Esophagus muscularis mucosa (tissue), 4 donors: ENCODE measurements at places on chromosomes 1 and 21. TPM values are rescaled to one million over a fixed set of nuclear protein-coding genes. Genes with fewer than 3 reads are reported as not detected.

SELE gene
- 1.4 TPM for total RNA-seq

MEX3A gene
- 0.65 TPM for total RNA-seq

ARL8A gene
- total RNA-seq: 48.7 TPM

OR2L13 gene
- total RNA-seq: not detected

SH3BGR gene
- total RNA-seq: 31.6 TPM

COA6 gene
- total RNA-seq: 15.6 TPM

RORC gene
- 0.17 TPM for total RNA-seq

TLR5 gene
- total RNA-seq: 8.3 TPM

RNF186 gene
- total RNA-seq: not detected

- DNase-seq: no peak
- peaks cover 33% of the 10 kb centered on the region for H3K36me3 ChIP-seq
- H3K4me1 ChIP-seq: no peaks in the 10 kb centered on the region
- H3K4me3 ChIP-seq: no peak overlapping the region
- no peaks in the 10 kb centered on the region for H3K27me3 ChIP-seq
- H3K27ac ChIP-seq: no peak overlapping the region
Measured at GRCh38 chr1:52296345-52296744, 69.7 kb downstream of the CC2D1B start.

- no peaks in the 10 kb centered on the region for H3K27me3 ChIP-seq
- DNase-seq: no peak
- H3K4me3 ChIP-seq: no peak overlapping the region
- no peak overlapping the region for H3K27ac ChIP-seq
Measured at GRCh38 chr1:82494117-82494516, 693.4 kb downstream of the ADGRL2 start.

DNA sequence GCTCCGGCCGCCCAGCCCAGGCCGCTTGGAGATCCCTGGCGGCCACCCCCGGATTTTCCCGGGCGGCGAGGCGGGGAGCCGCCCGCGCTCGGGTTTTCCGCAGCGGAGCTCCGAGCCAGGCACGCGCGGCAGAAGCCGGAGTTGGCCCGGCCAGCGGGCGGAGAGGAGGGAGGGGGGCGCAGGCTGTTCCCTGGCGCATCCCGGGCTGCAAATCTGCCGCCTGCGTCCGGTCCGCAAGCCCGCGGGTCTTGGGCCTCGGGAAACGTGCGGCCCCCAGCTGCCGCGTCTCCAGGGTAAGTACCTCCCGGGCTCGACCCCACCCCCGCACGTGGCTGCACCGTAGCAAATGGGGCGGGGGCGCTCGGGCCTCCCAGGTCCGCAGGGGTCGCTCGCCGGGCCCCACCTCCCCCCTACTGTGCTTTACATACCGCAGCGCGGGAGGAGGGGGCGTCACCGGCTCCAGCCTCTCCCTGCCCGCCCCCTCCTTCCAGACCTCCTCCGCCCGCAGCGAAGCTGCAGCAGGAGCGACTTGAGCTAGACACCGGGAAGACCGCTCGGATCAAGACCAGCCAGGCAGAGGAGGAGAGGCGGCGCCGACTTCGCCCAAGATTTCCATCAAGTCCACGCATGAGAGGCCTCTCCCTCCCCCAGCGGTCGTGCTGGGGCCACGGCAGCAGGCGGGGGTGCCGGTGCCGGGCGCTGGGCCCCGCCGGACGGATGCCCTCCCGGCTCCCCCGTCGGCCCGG lies 1.6 kb downstream of the TMEM200B start:
- peak overlapping the region; percentile 61 for H3K4me3 ChIP-seq
- no peak for DNase-seq
- peaks cover 9% of the 10 kb centered on the region for H3K36me3 ChIP-seq
- H3K27ac ChIP-seq: peak overlapping the region; percentile 98

DNA sequence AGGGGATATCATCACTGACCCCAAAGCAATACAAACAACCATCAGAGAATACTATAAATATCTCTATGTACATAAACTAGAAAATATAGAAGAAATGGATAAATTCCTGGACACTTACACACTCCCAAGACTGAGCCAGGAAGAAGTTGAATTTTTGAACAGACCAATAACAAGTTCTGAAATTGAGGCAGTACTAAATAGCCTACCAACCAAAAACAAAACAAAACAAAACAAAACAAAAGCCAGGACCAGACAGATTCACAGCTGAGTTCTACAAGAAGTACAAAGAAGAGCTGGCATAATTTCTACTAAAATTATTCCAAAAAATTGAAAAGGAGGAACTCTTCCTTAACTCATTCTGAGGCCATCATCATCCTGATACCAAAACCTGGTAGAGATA lies 18.5 kb downstream of the CD84 start:
- H3K27ac ChIP-seq: no peak overlapping the region
- no peak for DNase-seq
- no peaks in the 10 kb centered on the region for H3K4me1 ChIP-seq
- no peak overlapping the region for H3K4me3 ChIP-seq
- no peaks in the 10 kb centered on the region for H3K27me3 ChIP-seq

GRCh38 chr1:160058087-160058486 lies 11.9 kb downstream of the KCNJ10 start:
- H3K27ac ChIP-seq: no peak overlapping the region
- H3K27me3 ChIP-seq: no peaks in the 10 kb centered on the region
- no peak overlapping the region for H3K4me3 ChIP-seq
- DNase-seq: no peak
- no peaks in the 10 kb centered on the region for H3K4me1 ChIP-seq
- no peaks in the 10 kb centered on the region for H3K36me3 ChIP-seq

DNA sequence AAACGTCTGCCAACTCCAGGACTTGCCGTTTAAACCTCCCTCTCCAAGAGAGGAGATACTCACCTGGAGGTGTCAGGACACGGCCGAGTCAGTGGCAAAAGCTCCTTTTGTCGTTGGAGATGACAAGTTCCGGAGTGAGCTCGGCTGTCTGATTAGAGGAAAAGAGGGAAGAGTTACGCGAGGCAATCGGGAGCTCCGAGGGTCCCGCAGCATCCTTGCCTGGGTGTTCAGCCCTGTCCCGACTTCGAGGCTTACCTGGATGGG lies 497 bp downstream of the ID3 start:
- H3K4me1 ChIP-seq: peaks cover 82% of the 10 kb centered on the region
- peak overlapping the region; percentile 94 for H3K27ac ChIP-seq
- peak overlapping the region; percentile 91 for H3K4me3 ChIP-seq
- H3K36me3 ChIP-seq: peaks cover 26% of the 10 kb centered on the region
- no peaks in the 10 kb centered on the region for H3K27me3 ChIP-seq

GRCh38 chr1:230212405-230212936 lies 145.4 kb downstream of the GALNT2 start:
- H3K27me3 ChIP-seq: no peaks in the 10 kb centered on the region
- H3K36me3 ChIP-seq: no peaks in the 10 kb centered on the region
- DNase-seq: no peak
- H3K4me1 ChIP-seq: peaks cover 72% of the 10 kb centered on the region
- no peak overlapping the region for H3K4me3 ChIP-seq

DNA sequence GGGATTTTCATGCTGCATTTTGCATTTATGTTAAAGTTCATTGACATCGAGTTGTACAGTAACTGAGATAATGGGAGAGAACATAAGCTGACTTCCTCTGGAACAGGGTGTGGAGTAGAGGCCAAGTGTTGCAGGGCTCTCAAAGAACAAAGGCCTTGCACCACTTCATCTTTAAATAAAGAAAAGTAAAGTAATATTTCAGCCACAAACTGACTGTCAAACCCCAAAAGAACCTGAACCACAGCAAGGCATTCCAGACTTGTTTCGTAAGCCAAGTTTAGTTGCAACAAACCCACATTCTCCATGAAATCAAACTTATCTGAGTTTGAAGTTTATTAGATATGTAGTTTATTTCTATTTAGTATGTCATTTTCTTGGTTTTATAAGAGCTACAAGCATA lies 19.1 kb upstream of the HMGCS2 start:
- H3K27ac ChIP-seq: no peak overlapping the region
- no peaks in the 10 kb centered on the region for H3K27me3 ChIP-seq
- peaks cover 6% of the 10 kb centered on the region for H3K4me1 ChIP-seq
- DNase-seq: peak; percentile 10
- H3K36me3 ChIP-seq: no peaks in the 10 kb centered on the region
- no peak overlapping the region for H3K4me3 ChIP-seq

DNA sequence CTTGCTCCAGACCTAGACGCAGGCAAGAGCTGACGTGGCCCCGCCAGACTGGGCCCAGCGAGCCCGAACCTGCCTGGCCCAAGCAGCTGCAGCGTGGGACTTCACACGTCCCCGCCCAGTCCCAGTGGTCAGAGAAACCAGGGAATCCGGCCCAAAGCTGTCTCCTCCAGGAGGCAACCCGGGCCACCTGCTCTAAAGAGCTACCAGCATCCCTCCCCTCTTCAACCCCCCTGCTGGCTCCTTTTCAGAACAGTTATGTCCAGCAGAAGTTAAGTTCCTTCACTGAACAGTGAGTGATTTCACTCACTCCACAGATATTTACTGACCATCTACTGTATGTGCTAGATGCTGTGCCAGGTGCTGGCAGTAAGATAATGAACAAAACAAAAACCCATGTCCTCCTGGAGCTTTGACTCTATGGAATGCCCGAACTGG lies 2.1 kb upstream of the EFNA1 start:
- H3K4me3 ChIP-seq: no peak overlapping the region
- H3K27ac ChIP-seq: peak overlapping the region; percentile 85
- no peaks in the 10 kb centered on the region for H3K27me3 ChIP-seq
- no peak for DNase-seq

DNA sequence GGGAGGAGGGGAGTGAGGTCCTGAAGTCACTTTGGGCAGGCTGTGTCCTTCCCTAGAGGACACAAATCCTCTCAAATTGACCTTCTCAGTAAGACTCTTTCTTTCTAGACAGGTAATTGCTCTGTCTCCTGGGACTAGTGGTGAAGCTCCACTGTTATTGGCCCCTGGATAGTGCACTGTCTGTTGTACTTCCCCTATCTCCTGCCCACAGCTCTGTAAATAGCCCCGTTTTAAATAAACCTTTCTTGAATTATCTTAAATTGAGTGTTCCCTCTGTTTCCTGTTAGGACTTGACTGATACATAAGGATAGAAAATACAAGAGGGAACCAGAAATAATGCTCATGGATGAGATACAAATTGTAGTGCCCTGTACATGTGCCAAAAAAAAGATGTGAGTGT lies 229.5 kb upstream of the USP24 start:
- no peak overlapping the region for H3K4me3 ChIP-seq
- H3K27me3 ChIP-seq: no peaks in the 10 kb centered on the region
- H3K4me1 ChIP-seq: peaks cover 18% of the 10 kb centered on the region
- DNase-seq: no peak
- peak overlapping the region; percentile 46 for H3K27ac ChIP-seq

GRCh38 chr1:161121834-161122233 lies 3.9 kb downstream of the NIT1 start:
- no peak overlapping the region for H3K27ac ChIP-seq
- no peak for DNase-seq
- H3K4me3 ChIP-seq: no peak overlapping the region
- H3K27me3 ChIP-seq: no peaks in the 10 kb centered on the region
- peaks cover 30% of the 10 kb centered on the region for H3K4me1 ChIP-seq

GRCh38 chr1:50959303-50959912 lies 659 bp downstream of the FAF1 start:
- peak overlapping the region; percentile 89 for H3K4me3 ChIP-seq
- no peak for DNase-seq
- H3K4me1 ChIP-seq: peaks cover 33% of the 10 kb centered on the region
- H3K27me3 ChIP-seq: no peaks in the 10 kb centered on the region
- no peaks in the 10 kb centered on the region for H3K36me3 ChIP-seq
- peak overlapping the region; percentile 82 for H3K27ac ChIP-seq

GRCh38 chr1:19888112-19888511 lies 5.9 kb downstream of the OTUD3 start:
- peaks cover 25% of the 10 kb centered on the region for H3K4me1 ChIP-seq
- H3K27ac ChIP-seq: no peak overlapping the region
- DNase-seq: no peak
- H3K27me3 ChIP-seq: no peaks in the 10 kb centered on the region
- H3K36me3 ChIP-seq: peaks cover 29% of the 10 kb centered on the region
- no peak overlapping the region for H3K4me3 ChIP-seq

- no peak overlapping the region for H3K27ac ChIP-seq
- no peak overlapping the region for H3K4me3 ChIP-seq
- no peaks in the 10 kb centered on the region for H3K36me3 ChIP-seq
- no peaks in the 10 kb centered on the region for H3K27me3 ChIP-seq
Measured at GRCh38 chr1:240823357-240823756, 211.4 kb upstream of the GREM2 start.

- H3K27me3 ChIP-seq: no peaks in the 10 kb centered on the region
- H3K36me3 ChIP-seq: no peaks in the 10 kb centered on the region
- H3K4me3 ChIP-seq: no peak overlapping the region
- no peak for DNase-seq
- H3K27ac ChIP-seq: no peak overlapping the region
- no peaks in the 10 kb centered on the region for H3K4me1 ChIP-seq
Measured at GRCh38 chr1:240946926-240947325, 335.0 kb upstream of the GREM2 start.

- H3K27me3 ChIP-seq: no peaks in the 10 kb centered on the region
- no peak overlapping the region for H3K27ac ChIP-seq
- H3K4me1 ChIP-seq: no peaks in the 10 kb centered on the region
- no peaks in the 10 kb centered on the region for H3K36me3 ChIP-seq
- no peak for DNase-seq
- H3K4me3 ChIP-seq: no peak overlapping the region
Measured at GRCh38 chr1:187241971-187242370, 413.2 kb downstream of the PLA2G4A start.

- no peaks in the 10 kb centered on the region for H3K27me3 ChIP-seq
- H3K4me3 ChIP-seq: no peak overlapping the region
- H3K36me3 ChIP-seq: no peaks in the 10 kb centered on the region
- no peak overlapping the region for H3K27ac ChIP-seq
- DNase-seq: no peak
- peaks cover 6% of the 10 kb centered on the region for H3K4me1 ChIP-seq
Measured at GRCh38 chr1:56803561-56804156, 15.5 kb downstream of the FYB2 start.

GRCh38 chr1:2300004-2300771 lies 72.1 kb downstream of the SKI start:
- H3K36me3 ChIP-seq: peaks cover 26% of the 10 kb centered on the region
- DNase-seq: no peak
- H3K27me3 ChIP-seq: no peaks in the 10 kb centered on the region
- H3K27ac ChIP-seq: peak overlapping the region; percentile 71

GRCh38 chr1:94660994-94661393 lies 119.4 kb upstream of the F3 start:
- peaks cover 7% of the 10 kb centered on the region for H3K4me1 ChIP-seq
- DNase-seq: no peak
- H3K27ac ChIP-seq: no peak overlapping the region
- H3K27me3 ChIP-seq: no peaks in the 10 kb centered on the region

GRCh38 chr1:219858980-219859379 lies 69.4 kb downstream of the SLC30A10 start:
- no peak overlapping the region for H3K4me3 ChIP-seq
- no peaks in the 10 kb centered on the region for H3K36me3 ChIP-seq
- DNase-seq: no peak
- H3K27me3 ChIP-seq: no peaks in the 10 kb centered on the region
